HT-29 (cell line): ENCODE measurements at places on chromosomes 1 and 21.
A peak's percentile ranks its signal among the peaks of the same experiment; 100 is the strongest.

DNA sequence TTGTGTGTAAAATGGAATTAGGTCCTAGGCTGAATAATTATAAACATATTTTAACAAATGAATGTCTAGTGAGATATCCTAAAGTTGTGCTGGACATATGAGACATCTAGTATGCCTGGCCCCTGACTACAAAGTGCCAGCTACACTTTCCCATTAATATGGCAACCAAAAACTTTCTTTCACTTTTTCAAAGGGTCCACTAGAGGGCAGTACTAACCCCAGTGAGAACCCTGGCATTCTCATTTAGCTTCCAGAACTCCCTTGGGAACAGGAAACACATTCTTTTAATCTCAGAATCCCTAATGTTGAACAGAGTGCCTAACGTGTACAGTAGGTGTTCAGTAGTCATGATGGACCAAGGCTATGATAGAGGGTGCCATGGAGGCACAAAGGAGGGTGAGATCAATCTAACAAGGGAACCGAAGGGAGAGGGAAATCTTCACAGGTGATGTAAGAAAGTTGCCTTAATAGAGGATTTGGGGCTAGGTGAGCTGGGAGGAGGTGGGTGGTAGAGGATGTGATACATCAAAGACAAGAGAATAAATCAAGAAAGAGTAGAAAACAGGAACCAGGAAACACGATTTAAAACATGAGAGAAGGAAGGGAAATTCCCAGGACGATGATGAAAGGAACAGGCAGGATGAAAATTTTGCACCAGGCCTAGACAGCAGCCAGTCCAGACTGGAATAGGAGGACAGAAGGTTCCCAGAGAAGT, 41.6 kb downstream of the NSL1 start:
- peak; percentile 79 for DNase-seq

- DNase-seq: no peak
These were observed 24.5 kb downstream of the COA6 start for GRCh38 chr1:234397732-234398131.

DNA sequence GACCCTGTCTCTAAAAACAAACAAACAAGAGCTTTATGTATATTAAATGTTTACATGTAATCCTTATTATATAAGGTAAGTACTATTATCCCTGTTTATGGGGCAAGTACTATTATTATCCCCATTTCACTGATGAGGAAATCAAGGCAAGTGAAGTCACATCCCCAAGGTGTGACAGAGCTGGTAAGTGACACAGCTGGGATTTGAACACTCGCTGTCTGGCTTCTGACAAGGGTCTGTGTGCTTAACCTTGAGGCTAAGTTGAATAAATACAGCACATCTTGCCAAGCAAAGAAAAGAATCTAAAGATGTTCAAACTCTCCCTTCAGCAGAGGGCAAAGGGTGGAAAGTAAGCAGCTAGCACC, 167.9 kb upstream of the IRF2BP2 start:
- DNase-seq: no peak

GRCh38 chr1:76507376-76507775, 359.9 kb upstream of the ST6GALNAC5 start:
- no peak for DNase-seq

DNA sequence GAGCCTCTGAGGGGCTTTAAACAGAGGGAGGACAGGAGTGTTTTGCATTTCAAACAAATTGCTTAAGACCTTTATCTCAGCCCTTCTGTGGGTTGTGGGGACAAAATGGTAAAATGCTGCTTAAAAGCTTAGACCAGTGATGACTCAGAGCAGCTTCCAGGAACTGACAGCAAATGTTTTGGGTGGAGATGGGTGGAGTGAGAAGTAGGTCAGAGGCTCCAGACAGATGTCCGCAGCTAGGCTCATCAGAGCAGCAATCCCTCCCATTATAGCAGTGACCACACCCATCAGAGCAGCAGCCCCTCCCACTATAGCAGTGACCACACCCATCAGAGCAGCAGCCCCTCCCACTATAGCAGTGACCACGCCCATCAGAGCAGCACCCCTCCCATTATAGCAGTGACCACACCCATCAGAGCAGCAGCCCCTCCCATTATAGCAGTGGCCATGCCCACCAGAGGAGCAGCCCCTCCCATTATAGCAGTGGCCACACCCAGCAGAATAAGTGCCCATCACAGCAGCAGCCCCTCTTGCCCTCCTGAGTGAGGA, 532.2 kb downstream of the MATN1 start:
- peak; percentile 63 for DNase-seq

GRCh38 chr1:86396498-86396890, 371 bp upstream of the ODF2L start:
- DNase-seq: no peak

DNA sequence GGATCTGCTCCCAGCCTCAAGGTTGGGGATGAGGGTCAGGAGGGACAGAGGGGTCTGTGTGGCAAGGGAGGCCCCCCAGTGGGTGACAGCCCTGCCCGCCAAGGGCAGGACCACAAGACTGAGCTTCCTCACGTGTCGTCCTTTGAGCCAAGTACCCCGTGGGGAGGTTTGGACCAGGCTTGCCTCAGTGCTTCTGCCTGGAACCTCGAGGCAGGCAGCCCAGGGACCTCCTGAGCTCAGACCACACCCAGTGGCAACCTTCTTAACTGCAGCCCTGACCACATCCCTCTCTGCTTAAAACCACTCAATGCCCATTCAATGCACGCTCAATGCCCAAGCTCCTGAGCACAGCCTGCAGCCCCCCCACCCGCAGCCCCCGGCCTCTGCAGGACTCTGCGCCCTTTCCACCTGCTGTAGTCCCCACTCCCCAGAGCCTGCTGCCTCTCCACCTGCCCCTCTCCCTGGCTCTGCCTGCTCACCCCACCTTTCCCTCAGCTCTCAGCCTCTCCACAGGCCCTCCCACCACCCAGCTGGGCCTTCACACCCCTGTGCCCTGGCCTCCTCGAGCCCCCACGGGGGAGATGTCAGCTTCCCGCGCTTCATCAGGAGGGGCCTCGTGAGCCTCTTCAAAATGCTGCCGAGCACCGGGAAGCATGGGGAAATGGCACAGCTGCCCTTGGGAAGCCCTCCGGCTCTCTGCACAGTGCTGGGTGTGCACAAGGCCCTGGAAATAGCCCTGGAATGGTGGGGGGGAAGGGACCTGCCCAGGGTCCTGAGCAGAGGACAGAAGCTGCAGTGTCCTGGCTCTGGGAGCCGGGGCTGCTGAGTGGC, 129.3 kb upstream of the VAMP3 start:
- no peak for DNase-seq

DNA sequence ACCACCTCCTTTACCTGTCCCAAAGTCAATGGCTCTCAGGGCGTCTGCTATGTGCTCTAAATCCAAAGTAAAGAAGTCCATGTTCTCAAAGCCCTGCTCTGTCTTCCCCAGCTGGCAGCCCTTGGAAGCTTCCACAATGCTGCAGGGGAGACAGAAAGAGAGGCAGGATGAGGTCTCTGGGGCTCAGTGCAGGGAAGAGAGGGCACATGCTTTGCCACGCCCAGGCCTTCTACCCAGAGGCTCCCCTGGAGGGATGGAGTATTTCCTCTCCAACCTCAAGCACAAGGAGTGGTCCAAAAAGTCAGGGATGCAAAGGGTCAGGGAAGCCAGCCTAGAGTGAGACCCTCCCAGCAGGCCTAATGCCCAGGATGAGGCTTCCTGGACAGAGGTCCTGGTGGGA, 10.2 kb downstream of the TRIM63 start:
- no peak for DNase-seq

GRCh38 chr1:92820024-92820423, 11.8 kb upstream of the RPL5 start:
- no peak for DNase-seq

GRCh38 chr1:241411776-241412338, 54.9 kb upstream of the RGS7 start:
- no peak for DNase-seq

- DNase-seq: no peak
These were observed 45.3 kb upstream of the SAMSN1 start for GRCh38 chr21:14591377-14591776.

- DNase-seq: no peak
These were observed 582.6 kb upstream of the TMPRSS15 start for GRCh38 chr21:18986197-18986596.

DNA sequence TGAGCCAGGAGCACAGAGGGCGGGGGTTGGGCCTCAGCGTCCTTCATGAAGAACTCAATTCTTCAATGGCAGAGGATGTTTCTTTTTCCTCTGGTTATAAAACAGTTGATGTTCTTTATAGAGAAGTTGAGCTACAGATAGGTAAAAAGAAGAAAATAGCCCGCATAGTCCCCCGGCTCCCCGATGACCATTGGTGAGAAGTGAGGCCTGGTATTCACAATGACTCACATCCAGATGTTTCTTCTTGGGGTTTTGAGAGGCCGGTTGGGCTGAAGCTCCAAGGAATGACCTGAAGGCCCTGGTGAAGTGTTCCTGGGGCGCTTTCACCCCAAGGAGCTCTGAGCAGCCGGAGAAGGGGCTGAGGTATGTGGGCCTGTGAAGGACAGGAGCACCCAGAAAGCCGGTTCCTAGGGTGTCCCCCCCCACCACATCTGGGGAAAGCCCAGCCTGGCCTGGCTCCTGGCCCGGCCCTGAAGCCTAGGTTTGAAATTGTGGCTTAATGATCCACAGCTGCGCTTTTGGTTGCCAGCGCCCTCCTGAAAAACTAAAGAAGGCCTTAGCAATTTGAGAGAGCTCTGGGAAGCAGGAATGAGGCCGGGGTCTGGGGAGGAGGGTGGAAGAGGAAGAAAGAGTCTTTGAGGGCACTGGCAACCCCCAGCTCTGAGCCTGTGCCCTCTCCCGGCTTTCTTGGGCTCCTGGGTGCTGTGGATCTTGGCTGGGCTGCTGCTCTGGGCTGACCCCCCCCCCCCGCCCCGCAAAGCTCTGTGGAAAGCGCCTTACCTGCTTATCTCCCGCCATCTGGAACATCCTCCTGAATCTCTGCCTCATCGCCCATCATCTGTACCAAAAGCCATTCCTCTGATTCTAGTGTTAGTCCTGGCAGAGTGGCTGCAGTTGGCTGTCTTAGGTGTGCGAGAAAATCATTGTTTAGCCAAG, 444.7 kb downstream of the CAMTA1 start:
- DNase-seq: no peak

- DNase-seq: no peak
These were observed 23.2 kb downstream of the RUNX3 start for GRCh38 chr1:24906760-24907490.

DNA sequence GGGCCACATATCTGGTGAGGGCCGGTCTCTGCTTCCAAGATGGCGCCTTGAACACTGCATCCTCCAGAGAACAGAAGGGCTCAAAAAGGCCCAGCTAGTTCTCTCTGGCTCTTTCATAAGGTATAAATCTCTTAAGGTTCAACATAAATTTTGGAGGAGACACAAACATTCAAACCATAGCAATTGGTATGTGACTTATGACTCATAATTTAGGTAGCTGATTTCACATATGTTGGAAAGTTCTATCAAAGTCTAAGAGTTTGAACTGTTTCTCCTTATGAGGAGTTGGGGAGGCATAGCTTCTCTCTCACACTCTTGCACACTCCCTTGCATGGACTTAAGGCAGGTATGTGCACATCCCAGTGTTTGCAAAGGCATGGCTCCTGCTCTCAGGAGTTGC, 5.1 kb upstream of the FYB2 start:
- DNase-seq: no peak

DNA sequence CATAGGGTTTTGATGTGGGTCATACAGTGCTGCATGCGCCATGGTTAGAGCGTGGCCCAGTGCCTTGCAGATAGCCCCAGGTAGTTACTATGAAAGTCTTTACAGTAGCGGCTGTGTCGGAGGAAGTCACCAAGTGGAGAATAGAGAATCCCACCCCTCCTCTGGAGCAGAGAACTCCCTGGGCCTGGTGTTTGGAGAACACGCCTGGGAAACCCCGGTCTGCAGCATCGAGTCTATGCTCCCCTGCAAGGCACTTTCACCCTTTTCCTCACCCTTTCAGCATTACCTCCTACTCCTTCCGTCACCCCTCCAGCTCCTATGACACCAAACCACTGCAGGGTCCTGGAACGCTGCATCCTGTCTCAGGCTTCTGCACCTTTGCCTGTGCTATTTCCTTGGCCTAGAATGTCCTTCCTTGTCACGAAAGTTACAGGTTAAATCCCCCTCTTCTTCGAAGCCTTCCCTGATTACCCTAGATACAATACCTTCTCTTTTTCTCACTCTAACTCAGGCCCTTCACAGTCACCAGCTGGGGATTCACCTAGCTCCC, 2.7 kb upstream of the SLC1A7 start:
- DNase-seq: no peak

DNA sequence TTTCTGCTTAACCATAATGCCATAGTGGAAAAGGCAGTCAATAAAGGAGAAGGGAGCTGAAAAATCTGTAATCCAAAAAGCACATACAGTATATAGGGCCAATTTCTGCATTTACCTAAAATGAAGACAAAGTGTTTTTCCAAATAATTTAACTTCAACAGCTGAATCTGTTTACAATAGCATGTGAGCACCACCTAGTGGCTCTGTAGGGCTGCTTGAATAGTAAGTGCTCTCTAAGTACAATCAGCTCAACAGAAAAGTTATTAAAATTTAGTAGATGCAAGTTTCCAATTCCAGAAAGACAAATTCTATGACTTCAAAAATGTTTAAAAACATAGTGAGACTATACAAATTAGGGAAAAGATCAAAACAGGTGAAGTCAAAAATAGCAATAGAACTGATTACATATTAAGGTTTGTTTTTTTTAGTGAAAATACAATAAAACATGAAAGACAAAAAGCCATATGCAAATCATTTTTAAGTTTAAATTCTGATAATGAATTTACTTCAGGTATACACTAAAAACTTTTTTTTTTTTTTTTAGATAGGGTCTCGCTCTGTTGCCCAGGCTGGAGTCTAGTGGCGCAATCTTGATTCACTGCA, 220.0 kb downstream of the SETD4 start:
- peak; percentile 60 for DNase-seq

DNA sequence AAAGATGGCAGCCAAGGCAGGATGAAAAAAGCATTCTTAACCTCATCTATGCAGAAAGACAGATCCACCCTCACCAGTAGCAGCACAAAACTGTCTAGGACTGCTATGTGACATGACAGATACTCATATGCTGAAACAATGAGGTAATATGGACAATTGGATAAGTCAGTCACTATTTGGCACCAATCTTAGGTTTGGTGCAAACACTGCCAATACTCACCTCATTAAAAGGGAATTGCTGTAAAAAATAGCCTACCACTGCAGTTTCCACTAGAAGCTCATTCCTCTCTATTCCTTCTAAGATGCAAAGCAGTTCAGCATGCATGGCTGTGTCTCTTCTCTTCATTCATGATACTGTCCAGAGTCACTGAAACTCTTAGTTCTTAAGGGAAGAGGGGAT, 91.7 kb downstream of the TBX15 start:
- no peak for DNase-seq

- DNase-seq: no peak
These were observed 2.3 kb downstream of the PBXIP1 start for GRCh38 chr1:154953611-154954038.
